ENCODE measurements at places on chromosomes 12 and 14. TPM values are rescaled to one million over a fixed set of nuclear protein-coding genes. Genes with fewer than 3 reads are reported as not detected.

GCN1 gene
- total RNA-seq, result 94.6 TPM

TAS2R31 gene
- total RNA-seq, result 3.3 TPM

KRT75 gene
- total RNA-seq, result not detected

CLEC6A gene
- total RNA-seq, result not detected

PRPH gene
- 24.5 TPM for total RNA-seq

CELA1 gene
- not detected for total RNA-seq

RNASE3 gene
- not detected for total RNA-seq

BDKRB1 gene
- total RNA-seq, result 7.0 TPM

USP5 gene
- total RNA-seq, result 50.9 TPM

GRCh38 chr12:6096527-6096926 is 27.9 kb downstream of the VWF start:
- DNase-seq, result no peak

- no peak for DNase-seq
These were observed 1.1 kb downstream of the BTBD6 start for GRCh38 chr14:105249182-105250007.

- DNase-seq, result no peak
These were observed 8.6 kb upstream of the HOXC11 start for GRCh38 chr12:53964315-53964713.

DNA sequence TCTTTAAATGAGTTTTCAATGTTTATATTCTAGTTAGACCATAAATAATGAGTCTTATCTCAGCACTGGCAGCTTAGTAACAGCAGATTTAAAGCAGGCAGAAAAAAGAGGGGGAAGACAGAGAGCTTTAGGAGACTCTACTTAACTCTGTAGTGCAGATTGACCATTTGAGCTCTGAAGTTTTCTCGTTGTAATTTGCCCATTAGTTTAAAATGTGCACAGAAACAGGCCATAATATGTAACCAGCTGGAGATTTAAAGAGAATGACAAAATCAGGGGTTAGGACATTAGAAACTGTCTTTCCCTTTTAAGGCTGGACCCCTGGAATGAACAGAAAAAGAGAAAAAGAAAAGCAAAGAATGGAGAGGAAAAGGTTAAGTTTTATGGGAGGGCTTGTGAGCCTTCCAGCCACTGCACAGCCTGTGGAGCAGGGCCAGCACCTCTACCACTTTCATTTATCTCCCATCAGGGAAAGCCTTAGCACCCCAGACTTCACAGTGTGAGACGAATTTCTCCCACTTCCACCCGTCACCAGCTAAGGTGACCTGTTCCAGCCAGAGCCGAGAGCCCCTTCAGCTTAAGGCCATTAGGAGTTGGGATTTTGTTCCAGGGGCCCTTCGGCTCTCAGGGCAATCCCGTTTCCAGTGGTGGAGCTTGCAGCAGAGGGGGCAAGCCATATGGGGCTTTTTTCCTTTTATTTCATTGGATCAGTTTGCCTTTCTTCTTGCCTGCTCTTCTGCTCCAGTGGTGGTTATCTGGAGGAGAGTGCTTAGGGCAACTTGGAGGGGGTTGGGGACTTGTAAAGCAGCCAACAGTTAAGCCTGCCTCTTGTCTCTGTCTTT is 8.0 kb downstream of the IL22 start:
- DNase-seq, result no peak

GRCh38 chr12:30134229-30134628 is 350.5 kb upstream of the TMTC1 start:
- no peak for DNase-seq

DNA sequence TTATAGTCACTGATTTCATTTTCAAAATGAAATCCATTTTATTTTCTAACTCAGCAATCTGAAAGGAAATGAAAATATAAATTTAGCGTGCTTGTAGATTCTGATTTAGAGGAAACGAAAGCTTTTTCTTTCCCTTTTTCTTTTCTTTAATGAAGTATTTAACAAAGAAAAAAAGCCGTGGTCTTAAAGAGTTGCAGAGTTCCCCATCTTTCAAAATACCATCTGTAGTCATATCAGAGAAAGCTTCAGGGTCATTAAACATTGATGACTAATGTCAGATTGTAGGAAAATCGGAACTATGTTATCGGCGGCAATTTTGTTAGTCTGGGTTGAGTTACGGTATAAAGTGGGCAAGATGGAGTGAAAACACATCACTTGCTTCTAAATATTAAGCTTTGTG is 32.3 kb downstream of the DRAM1 start:
- no peak for DNase-seq

GRCh38 chr12:112906712-112907414 is at the start of gene OAS1:
Gene OAS1, plus strand, starts transcription at chr12:112906962. Its CDS starts 78 bp downstream, at chr12:112907040.
- no peak for DNase-seq

GRCh38 chr14:90624227-90624626 is 192.0 kb downstream of the TTC7B start:
- no peak for DNase-seq

GRCh38 chr14:103028161-103028767 is 29.1 kb downstream of the CDC42BPB start:
- DNase-seq, result no peak
